ENCODE measurements at places on chromosomes 6 and 20.
A peak's percentile ranks its signal among the peaks of the same experiment; 100 is the strongest.

DNA sequence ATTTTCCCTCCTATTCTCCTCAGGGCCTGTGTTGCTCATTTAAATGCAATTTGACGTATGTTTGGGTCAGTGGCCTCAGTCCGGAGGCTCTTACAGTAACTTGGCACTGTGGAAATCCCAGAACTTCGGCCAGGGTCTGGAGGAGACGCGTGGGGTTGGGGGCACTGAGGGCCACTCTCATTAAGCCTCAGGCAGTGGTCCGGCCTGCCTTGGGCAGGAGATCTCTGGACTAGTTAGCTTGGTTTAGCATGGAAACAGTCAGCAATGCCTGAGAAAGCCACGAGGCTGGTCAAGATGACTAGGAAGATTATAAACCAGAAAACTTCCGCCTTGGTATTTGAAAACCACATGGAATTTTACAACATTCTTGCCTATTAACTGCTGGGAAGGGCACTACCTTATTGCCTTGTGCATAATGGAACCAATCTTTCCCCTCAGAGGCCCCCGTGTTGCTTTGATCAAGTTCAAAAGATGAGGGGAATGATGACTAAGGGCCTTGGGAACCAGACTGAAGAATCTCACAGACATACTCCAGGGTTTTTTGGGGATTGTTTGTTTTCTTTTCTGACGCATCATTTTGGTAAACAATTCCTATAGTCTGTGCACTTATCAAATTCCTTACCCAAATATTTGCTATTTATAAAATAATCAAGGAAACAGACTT, 206.0 kb upstream of the PREP start:
- DNase-seq = no peak

- DNase-seq = no peak
These were observed 337.4 kb upstream of the PRDM1 start for GRCh38 chr6:105748737-105749161.

DNA sequence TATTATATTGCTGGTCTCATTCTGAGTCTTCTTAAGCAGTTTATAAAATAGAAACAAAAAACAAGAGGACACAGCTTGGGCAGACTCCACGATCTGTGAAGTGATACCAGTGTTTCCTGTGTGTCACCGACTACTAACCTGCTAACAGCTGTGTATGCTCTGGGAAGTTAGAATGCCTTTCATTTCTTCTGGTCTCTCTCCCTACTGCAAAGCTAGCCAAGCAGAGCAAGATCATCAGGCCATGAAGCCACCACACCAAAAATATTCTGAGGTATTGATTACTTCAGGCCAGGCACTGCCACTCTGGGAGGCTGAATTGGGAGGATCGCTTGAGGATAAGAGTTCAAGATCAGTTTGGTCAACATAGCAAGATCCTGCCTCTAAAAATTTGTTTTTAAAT, 46.9 kb upstream of the SMIM29 start:
- DNase-seq = no peak

DNA sequence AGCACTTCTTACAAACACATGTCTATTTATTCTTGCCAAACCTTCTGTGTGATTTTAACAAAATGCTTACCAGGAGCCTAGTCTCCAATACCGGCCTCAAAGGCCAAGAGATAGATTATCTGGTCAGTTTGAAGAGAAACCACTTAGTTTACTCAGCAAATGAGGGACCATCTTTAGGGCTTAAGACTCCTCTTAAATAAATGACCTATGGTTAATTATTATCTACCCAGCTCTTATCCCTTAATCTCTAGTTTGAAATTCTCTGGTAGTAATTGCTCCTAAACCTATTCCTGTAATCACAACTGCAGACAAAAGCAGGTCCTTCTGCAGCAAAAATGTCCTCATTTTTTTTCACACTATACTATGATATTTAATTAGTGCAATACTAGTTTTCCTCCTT, 301.8 kb downstream of the KIF16B start:
- no peak for DNase-seq

DNA sequence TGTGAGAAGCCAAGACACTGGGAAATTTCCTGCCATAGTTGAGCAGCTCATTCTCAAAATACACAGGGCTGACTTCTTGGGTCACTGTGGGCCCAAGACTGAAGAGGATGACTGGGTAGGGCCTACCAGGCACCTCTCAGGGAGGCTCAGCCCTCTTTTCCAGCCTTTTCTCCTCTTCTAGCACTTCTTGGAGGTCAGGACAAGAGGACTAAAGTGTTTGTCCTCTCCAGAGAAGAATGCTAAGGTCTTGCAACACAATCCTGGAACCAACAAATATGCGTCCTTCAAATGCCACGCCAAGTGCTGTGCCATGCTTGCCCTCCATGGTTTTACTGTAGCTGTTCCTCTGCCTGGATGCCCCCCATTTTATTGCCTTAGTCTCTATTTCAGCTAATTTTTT, 3.3 kb upstream of the LRRN4 start:
- DNase-seq = no peak

DNA sequence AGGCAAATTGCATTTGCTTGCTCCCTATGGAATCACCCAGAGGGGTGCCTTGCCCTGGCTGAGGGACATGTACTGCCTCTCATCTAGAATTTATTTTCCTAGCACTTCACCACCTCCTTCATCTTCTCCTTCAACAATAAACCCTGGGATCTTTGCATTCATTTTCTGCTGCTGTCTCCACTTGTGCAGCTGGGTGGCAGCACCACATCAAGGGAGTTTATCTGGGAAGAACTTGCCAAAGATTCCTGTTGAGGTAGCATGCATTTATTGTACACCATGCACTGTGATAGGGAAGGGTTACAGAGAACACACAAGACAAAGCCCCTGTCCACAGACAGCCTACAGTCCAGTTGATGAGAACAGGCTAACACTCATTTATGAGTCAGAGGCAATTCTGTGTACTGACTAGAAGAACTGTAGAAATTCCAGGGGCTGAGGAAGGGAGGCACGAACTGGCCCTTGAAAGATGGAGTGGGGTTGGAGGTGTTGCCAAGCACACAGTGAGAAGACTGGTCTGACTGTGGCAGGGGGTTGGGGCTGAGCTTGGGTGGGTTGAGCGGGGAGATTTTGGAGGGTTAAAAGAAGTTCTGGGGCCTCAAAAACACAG, 17.5 kb downstream of the C20orf173 start:
- no peak for DNase-seq

DNA sequence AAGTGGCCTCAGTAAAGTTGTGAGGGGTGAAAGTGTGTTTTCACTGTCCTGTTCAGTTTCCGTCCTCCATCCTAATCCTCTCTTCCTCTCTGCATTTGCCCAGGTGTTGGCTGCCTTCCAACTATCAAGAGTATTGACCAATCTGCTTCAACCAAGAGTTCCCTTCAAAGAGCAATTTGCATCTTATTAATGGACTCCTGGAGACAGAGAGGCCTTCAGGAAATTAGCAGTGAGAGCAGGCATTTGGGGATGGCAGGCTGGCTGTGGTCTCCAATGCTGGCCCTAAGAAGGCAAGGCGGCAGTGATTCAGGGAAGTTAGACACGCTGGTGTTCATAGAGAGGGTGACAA, 77.2 kb downstream of the GPR6 start:
- DNase-seq = no peak

- DNase-seq = no peak
These were observed 520.8 kb downstream of the EPM2A start for GRCh38 chr6:145214570-145214969.

- DNase-seq = no peak
These were observed 597.1 kb downstream of the EPHA7 start for GRCh38 chr6:92822222-92822621.

- DNase-seq = no peak
These were observed 123.3 kb downstream of the NFATC2 start for GRCh38 chr20:51419231-51419630.

GRCh38 chr6:68834551-68834950, 199.5 kb downstream of the ADGRB3 start:
- no peak for DNase-seq

- DNase-seq = no peak
These were observed 19.0 kb downstream of the CTCFL start for GRCh38 chr20:57505979-57506378.

- no peak for DNase-seq
These were observed 260.4 kb downstream of the RNGTT start for GRCh38 chr6:88702956-88703556.

- DNase-seq = no peak
These were observed 78.6 kb upstream of the INSM1 start for GRCh38 chr20:20289331-20289730.

DNA sequence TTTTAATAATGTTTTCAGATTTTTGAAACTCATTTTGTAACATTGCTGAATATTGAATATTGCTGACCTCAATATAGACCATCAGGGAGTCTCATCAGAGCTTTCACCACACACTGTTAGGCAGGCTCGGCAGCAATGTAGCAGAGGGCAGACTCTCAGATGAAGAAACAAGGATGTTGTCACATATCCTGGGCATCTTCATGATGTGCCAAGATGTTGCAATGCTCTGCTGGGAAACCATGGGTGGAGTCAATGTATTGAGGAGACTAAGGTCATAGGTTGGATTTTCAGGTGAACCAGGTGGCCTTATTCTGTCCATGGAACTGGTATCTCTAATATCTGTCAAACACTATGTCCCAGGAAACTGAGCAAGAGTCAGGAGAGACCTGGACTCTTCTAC, 27.3 kb downstream of the NR2E1 start:
- no peak for DNase-seq

GRCh38 chr6:134980846-134981245, 30.9 kb upstream of the ALDH8A1 start:
- no peak for DNase-seq

DNA sequence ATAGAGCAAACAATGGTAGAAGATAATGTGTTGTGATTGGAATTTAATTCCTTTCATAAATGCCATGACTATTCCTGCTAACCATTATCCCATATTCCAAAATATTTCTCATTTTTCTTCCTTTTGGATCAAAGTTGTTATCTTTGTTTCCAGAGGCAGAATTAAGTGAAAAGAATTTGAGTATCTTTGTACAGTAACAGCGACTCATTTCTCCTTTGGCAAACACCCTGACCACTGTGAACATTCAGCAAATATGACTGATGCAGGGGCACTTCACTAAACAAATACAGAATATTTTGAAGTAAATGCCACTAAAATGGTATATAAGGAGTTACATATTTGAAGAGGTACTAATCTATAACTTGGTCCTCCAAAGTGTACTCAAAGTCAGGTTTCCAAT, 105.0 kb upstream of the LAMP5 start:
- DNase-seq = no peak

GRCh38 chr6:39221779-39222641, 7.3 kb downstream of the KCNK5 start:
- no peak for DNase-seq

GRCh38 chr6:108556866-108557493, 3.7 kb upstream of the FOXO3 start:
- DNase-seq = no peak

- DNase-seq = no peak
These were observed 15.7 kb downstream of the PPP1R3G start for GRCh38 chr6:5100806-5101205.

DNA sequence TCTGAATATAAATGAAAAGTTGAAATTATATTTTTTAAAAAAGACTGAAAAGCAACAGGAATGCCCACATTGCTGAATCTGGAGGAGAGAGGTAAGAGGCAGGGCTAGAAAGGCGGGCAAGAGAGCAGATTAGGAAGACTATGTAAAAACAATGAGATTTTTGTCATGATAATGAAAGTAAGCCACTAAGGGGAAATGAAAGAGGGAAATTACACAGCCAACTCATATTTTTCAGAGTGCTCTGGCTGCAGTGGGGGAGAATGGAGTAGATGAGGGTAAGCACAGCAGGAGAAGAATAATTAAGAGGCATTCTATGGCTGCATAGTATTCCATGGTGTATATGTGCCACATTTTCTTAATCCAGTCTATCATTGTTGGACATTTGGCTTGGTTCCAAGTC, 281.9 kb downstream of the PKHD1 start:
- DNase-seq = no peak

GRCh38 chr6:35392773-35393672, 50.7 kb downstream of the PPARD start:
- DNase-seq = no peak

GRCh38 chr6:90078513-90079289, 184.4 kb downstream of the GJA10 start:
- peak; percentile 26 for DNase-seq

DNA sequence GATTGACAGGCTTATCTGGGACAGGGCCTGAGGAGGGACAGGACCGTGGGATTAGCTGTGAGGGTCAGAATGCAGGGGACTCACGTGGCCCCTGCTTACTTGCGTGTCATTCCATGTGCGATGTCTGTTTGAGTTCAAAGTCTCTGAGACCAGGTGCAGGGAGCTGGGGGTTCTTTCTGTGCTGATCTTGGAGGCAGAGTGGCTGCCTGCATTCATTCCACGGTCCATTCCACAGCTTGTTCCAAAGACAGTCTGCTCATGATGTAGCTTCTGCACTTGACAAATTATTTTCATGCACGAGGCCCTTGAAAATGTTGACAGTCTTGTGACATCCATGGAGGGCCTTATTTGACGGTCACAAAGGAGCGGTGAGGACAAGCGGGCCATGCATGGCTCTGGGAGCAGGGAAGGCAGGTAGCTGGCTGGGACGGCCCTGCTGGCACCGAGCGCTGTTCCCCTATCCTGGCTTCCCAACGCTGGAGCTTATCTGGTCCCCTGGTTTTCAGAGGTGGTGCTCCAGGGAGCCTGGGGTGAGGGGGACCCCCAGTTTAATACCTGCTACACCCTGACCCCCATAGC, 156.3 kb upstream of the RNF24 start:
- no peak for DNase-seq

GRCh38 chr20:25353747-25354705, 36.6 kb downstream of the ABHD12 start:
- DNase-seq = no peak

- no peak for DNase-seq
These were observed 238.8 kb downstream of the TSHZ2 start for GRCh38 chr20:53210931-53211330.

GRCh38 chr6:154767003-154767723, 33.9 kb downstream of the SCAF8 start:
- DNase-seq = no peak

- no peak for DNase-seq
These were observed 67.5 kb downstream of the MACROD2 start for GRCh38 chr20:14062786-14063185.

DNA sequence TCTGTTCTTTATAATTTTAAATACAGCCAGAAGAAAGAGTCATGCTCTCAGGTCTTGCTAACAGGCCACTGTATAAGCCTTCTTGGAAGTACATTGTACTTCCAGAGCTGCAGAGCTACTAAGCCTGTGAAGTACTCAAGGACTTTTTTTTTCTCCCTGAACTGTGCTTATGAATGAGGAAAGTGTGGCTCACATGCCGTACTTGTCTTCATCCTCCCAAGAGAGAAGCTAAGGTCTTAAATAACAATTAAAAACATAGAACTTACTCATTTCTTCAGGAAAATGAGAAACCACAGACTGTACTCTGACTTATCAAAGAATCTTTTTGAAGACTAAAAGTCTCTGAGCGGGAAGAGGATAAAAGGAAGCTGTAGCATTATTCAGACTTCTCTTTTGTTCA, 218.3 kb downstream of the HTR1B start:
- no peak for DNase-seq

DNA sequence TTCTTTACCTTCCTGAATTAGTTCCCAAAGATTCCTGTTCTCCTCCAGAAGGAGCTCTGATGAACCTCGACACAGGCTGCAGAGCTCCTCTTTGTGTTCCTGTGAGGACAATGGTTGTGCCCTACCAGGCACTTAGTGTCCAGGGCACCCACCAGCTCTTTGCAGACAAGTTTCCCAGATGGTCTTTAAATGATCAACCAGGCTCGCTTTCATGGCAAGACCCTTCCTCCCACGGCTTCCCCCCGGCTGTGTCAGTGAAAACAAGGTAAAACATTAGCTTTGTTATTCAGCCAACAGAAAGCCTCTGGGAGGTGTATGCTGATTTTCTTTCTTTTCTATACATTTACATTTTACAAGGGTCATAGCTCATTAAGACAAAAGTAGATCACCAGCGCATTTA, 32.3 kb upstream of the CNKSR3 start:
- no peak for DNase-seq

Data from stimulated activated CD4-positive, alpha-beta T cell treated with anti-CD3 and anti-CD28 coated beads, Interleukin-2, amount 100 ng/mL, for 4 hours (primary cell).